ENCODE measurements at places on chromosomes 12 and 14.

DNA sequence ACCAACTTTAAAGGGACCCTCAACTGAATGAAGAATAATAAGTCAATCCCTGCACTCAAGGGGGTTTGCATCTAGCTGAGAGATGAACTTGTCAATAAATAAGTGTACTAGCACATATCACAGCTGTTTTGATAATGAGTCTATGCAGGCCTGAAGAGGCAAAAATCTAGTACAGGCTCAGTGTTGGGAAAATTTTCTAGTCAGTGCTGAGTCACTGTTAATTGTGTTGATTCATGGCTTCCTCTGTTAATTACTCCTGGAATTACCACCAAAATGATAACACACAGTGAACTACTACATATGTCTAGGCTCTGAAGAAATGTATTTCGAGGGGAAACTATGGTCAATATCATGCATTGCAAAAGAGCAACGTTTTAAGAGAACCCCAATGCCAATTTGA, 18.9 kb downstream of the SNRPF start:
- no peak for DNase-seq

DNA sequence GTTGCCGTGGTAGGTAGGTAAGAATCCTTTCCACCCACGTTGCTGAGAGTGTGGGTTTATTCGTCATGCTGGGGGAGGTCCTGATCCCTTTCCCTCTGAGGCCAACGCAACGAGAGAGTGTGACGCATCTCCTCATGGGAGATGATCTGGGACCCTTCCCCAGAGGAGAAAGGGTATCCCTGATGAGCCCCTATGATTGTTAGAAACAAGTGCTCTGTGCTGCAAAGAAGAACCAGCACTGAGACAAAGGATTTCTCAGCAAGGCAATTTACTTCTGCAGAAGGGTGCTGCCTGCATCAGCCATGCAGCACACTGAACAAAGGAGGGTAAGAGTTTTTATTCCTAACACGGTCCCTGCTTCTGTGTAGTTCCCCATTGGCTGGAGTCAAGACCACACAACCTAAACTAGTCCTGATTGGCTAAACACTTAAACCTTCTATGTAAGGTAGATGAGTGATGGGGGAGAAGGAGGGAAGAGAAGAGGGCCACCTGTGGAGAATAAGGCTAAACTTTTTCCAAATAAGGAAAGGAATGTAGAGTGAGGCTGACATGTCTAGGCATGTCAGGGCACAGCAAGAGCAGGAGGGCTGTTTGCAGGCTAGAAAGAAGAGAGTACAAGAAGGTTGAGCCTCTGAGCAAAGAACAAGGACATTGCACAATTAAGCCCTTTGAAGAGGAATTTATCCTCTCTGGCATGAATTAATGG, 21.3 kb downstream of the CLEC2A start:
- DNase-seq = no peak

GRCh38 chr14:50531595-50532501, 521 bp downstream of the MAP4K5 start:
- peak; percentile 39 for DNase-seq

DNA sequence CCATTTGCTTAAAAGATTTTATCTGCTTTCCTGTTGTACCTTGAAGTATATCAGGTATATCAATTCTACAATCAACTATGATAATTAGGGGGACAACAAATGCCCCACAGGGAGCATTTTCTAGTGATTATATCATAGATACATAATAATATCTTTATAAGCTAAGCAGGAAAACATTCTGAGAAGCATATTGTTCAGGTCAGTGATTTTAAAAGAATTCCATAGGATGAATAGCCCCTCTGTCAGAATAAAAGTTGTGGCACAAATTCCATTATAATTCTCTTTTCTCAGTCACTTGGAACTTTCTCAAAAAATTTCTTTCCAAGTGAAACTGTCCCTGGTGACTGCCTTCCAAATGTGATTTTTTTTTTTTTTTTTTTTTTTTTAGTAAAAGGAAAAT, 32.9 kb upstream of the HMGA2 start:
- DNase-seq = no peak

GRCh38 chr12:26360062-26360461, 164.7 kb downstream of the SSPN start:
- no peak for DNase-seq

DNA sequence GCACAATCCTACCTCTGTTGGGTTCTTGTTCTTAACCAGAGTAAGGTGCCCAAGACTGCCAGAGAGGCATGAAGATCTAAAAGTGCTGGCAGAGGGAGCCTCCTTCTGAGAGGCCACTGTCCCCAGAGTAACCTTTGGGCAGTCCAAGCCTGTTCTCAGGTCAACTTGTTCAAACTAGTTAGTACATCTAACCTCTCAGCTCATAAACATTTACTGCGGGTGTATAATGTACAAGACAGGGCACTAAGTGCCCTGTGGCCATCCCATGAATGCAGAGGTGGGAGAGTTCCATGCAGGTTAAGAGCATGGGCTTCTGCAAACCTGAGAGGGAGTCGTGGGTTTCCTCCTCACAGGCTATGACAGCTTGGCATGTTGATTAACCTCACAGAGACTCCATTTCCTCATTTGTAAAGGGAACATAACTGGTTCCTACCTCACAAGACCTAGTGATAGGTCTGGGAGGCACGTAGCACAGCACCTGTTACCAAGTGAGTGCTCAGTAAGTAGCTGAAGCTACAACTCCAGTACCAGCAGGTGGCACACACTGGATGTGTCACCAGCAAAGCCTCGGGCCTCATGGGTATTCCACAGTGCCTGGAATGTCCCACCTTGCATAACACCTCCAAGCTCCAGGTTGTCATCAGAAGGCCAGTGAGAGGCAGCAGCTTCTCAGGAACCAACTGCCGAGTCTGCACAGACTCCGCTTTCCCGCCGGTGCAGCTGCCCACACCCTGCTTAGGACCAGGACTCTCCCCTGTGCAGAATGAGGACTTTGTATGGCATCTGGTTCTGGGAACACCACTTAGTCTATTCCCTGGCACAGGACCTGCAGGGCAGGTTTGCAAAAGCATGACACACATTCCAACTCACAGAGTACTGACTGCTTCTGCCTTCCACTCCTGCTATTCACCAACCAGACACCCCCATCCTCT, 4.4 kb downstream of the VDR start:
- no peak for DNase-seq

- no peak for DNase-seq
Observed at GRCh38 chr12:47312808-47313426, 233.2 kb upstream of the AMIGO2 start.

- DNase-seq = no peak
Observed at GRCh38 chr14:67973436-67973835, 153.9 kb downstream of the RAD51B start.

GRCh38 chr14:32998433-32998832, 59.8 kb downstream of the NPAS3 start:
- peak; percentile 48 for DNase-seq

DNA sequence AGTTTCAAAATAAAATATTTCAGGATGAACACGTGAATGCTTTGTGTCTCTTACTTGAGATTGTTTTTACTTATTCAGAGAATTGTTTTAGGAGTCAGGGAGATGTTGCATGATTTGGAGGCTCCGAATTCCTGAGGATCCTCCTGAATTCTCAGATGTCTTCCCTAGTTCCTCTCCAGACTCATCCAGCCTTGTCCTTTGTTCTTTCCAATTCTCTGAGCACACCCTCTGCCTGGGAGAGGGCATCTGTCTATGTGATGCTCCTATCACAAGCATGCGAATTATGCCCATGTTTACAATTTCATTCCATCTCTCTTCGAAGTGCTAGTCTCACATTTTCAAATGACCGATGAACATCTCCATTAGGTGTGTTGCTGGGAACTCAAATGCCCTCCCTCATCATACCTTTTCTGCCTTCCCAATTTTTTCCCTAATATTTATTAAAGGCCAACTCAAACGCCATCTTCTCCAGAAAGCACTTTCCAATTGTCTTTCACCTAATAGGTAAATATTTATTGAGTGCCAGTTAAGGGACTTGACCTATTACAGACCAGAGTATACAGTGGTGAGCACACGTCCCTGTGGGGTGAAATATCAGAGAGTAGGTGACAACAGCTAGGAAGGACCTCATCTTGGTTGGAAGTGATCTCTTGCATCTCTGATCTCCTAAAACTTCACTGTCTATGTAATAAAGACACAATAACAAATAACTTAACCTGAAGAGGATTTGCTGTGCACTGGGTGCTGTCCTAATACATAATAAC, 64.4 kb downstream of the ARF6 start:
- DNase-seq = no peak

GRCh38 chr12:102051431-102051965, 10.3 kb downstream of the WASHC3 start:
- no peak for DNase-seq

GRCh38 chr14:92670160-92670559, 78.3 kb downstream of the LGMN start:
- peak; percentile 60 for DNase-seq

GRCh38 chr12:14211947-14212387, 153.5 kb upstream of the ATF7IP start:
- DNase-seq = no peak

DNA sequence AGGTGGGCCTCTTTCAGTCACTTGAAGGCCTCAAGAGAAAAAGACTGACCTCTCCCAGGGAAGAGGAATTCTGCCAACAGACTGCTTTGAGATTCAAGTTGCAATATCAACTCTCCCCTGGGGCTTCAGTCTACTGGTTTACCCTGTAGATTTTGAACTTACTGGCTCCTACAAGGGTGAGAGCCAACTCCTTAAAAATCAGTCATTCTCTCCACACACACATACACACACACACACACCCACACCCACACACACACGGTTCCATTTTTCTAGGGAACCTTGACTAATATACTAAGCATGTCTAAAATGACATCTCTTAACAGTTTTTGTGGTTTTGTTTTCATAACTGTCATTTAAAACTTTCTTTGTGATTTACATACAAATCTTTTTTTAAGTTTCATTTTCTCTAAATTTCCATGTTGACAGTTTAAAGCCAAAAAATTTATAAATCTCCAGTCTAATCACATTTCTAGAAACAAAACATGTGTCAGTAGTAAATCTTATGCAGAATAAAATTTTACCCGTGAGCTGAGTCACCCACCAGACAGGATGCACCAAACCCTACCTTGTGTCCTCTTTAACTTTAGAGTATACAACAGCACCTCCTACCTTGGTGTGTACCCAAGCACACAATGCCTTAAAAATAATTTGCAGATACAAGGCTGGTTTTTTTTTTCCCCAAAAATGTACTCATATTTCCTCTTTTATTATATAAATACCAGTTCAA, 394.6 kb downstream of the AEBP2 start:
- peak; percentile 70 for DNase-seq

DNA sequence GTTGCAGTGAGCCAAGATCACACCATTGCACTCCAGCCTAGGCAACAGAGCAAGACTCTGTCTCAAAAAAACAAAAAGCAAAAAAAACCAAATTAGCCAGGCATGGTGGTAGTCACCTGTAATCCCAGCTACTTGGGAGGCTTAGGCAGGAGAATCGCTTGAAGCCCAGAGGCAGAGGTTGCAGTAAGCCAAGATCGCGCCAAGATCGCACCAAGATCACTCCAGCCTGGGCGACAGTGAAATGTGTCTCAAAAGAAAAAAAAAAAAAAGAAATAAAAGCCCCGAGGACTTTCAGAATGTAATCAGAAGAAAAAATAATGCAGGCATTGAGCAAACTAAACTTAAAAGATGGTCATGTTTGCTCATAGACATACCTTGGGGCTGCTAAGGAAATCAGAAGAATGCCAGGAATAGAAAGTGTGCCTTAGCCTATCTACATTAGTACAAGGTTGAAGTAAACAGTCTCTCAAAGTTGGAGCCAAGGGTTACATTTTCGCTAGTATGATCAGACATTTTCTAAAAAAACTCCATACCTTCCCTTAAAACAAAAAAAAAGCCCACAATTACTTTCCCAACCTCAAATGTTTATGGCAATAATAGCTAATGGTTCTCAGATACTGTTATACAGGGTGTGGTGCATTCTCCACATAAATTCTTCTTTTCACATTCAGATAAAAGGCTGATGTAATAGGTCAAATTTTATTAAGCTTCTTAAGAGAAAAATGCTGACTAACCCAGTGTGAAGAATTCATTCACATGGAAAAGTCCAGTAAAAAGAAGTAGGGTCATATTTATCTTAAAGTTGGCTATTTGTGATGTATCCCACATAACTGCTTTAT, 15.8 kb downstream of the DTD2 start:
- peak; percentile 77 for DNase-seq

GRCh38 chr12:5516371-5517241, 84.7 kb downstream of the NTF3 start:
- DNase-seq = no peak

- DNase-seq = peak; percentile 50
Observed at GRCh38 chr12:94149119-94149780, 873 bp downstream of the PLXNC1 start.
